Activated CD8-positive, alpha-beta T cell treated with anti-CD3 and anti-CD28 coated beads, Interleukin-2, amount 10 ng/mL, durations not matched to agents 7 days and 5 days (primary cell): ENCODE measurements at places on chromosomes 6 and 20. TPM values are rescaled to one million over a fixed set of nuclear protein-coding genes. Genes with fewer than 3 reads are reported as not detected.

- DNase-seq = no peak
Measured at GRCh38 chr6:84089552-84089951, 56.0 kb downstream of the MRAP2 start.

DNA sequence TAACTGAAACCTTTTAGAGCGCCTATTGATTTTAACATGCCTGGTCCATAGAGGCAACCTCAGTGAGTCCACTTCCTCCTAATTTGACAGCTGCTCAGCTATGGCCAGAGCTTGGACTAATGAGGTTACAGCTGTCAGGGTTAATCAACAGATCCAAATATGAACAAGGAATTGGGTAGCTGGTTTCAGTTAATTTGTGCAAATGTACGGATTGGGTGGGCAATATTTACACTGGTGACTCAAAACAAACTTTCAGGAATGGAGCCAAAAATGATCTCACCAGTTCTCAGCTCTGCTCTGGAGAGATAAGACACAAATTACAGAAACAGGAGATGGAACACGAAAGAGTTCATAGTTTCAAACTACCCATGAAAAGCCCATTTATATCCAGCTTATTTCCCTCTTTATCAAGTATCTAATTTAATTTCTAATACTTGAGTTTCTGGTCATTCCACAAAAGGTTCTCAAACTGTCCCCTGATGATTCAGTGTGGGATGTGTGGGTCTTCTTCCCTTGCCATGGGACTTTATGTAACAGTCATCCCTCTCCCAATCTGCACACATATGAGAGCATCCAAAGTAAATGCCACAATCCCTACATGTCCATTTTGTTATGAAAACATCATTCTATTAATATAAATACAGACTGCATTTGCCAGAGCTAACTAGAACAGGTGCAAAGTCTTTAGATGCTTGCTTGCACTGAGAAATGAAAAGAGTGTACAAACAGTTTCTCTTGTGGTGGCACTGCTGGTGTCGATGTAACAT lies 149.9 kb downstream of the RPS12 start:
- DNase-seq = no peak

DNA sequence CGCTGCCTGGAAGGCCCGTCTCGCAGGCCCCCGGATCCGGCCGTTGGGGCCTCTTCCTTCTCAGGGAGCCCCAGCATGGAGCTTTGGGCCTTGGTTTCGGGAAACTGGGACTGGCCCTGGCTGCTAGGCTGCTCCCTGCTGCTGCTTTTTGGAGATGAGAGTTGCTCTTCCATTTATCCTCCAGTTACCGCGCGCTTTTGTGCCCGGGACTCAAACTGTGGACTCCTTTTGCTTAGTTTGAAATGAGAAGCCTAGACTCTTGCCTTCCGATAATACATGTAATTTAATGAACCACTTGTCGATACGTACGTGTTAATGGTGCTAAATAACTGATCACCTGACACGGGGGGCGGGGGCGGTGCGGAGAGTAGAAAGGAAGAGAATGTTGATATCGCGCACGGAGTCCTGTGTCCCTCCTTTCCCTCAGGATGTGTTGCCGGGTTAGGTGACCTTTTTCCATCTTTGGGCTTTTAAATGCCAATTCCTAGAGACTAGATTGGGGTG lies 968 bp downstream of the PHF3 start:
- DNase-seq = peak; percentile 72

- DNase-seq = no peak
Measured at GRCh38 chr6:15227827-15228318, 18.0 kb upstream of the JARID2 start.

DNA sequence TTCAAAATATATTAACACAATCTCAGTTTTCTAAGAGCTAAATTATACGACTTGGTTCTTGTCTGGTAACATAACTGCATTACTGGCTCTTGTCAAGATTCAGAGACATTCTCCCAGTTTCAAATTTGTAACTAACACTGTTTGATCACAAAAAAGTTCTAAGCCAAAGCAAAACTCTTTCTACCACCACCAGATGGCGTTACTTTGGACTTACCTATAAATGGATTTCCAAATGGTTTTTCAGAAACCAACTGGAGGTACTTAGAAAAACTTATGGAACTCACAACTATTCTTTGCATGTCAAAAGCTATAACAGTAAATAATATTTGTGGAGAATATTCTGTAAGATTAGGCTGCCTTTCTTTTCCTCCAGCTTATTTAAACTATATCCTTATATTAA lies 34.2 kb upstream of the GFRAL start:
- no peak for DNase-seq

- DNase-seq = no peak
Measured at GRCh38 chr20:50545126-50545525, 34.9 kb downstream of the PTPN1 start.

Gene DACT2
- not detected for total RNA-seq

DNA sequence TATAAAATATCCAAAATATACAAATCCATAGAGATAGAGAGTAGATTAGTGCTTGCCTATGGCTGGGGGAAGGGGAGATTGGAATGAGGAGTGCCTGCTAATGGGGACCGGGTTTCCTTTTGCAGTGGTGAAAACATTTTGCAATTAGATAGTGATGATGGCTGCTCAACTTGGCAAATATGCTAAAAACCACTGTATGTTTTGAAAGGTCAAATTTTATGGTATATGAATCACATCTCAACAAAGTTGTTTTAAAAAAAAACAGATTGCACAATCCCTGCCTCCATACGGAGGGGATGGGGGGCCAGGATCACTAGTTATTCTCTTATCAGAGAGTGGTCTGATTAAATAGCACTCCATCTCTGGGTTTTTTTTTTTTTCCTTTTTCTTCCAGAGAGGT lies 76.9 kb upstream of the RIPOR2 start:
- DNase-seq = no peak
